ENCODE measurements at places on chromosomes 11 and 22.
A peak's percentile ranks its signal among the peaks of the same experiment; 100 is the strongest.

DNA sequence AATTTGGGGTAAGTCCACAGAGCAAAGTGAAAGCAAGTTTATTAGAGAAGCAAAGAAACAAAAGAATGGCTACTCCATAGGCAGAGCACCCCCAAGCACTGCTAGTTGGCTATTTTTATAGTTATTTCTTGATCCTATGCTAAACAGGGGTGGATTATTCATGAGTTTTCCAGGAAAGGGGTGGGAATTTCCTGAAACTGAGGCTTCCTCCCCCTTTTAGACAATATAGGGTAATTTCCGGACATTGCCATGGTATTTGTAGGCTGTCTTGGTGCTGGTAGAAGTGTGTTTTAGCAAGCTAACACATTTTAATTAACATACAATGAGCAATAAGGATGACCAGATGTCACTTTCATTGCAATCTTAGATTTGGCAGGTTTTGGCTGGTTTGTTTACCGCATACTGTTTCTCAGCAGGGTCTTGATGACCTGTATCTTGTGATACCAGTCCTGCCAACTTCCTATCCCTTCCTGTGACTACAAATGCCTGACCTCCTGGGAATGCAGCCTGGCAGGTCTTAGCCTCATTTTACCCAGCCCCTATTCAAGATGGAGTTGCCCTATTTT lies 937 bp upstream of the C1QTNF6 start:
- DNase-seq = no peak

DNA sequence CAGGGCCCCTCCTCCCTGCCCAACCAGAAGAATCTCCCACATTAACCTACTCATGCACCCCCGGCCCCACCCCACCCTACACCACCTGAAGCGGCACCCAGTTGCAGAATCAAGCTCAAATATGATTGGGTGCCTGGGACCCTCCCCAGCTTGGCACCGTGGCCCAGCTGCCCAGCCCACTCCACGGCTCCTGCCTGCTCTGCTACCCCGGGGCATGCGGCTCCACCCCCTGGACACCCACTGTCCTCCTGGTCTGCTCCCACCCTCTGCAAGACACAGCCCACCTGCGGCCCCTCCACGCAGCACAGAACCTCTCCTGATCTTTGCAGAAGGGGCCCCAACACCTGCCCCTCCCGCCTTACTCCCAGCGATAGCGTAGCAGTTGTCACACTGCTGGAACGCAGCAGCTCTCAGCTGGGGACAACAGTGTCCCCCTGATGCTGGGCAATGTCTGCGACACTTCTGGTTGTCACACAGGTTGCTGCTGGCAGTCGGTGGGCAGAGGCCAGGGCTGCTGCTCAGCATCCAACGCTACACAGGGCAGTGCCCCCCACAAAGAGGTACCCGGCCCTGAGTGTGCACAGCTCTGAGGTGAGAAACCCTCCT lies 32.0 kb upstream of the TESMIN start:
- DNase-seq = no peak

GRCh38 chr22:37281646-37282384 lies 493 bp upstream of the CYTH4 start:
- DNase-seq = no peak

- peak; percentile 73 for DNase-seq
Observed at GRCh38 chr22:38755155-38755910, 465 bp downstream of the SUN2 start.

DNA sequence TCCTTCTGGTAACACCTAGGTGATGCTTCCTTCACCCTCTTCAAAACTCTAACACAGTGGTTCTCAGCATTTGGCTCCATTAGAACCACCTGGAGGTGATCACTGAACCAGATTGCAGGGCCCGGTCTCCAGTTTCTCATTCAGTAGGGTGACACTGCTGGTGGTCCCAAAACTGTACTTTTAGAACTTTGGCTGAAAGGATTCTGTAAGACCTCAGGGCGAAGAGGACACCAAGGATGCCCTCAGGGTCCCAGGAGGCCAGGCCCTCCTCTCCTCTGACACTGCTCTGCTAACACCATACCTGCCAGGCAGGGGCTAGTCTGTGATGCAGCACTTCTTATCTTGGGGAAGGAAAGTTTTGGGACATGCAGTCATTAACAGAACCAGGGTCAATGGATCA lies 9.0 kb downstream of the VSTM5 start:
- DNase-seq = no peak

- no peak for DNase-seq
Observed at GRCh38 chr11:86219311-86220193, 25.0 kb upstream of the EED start.

DNA sequence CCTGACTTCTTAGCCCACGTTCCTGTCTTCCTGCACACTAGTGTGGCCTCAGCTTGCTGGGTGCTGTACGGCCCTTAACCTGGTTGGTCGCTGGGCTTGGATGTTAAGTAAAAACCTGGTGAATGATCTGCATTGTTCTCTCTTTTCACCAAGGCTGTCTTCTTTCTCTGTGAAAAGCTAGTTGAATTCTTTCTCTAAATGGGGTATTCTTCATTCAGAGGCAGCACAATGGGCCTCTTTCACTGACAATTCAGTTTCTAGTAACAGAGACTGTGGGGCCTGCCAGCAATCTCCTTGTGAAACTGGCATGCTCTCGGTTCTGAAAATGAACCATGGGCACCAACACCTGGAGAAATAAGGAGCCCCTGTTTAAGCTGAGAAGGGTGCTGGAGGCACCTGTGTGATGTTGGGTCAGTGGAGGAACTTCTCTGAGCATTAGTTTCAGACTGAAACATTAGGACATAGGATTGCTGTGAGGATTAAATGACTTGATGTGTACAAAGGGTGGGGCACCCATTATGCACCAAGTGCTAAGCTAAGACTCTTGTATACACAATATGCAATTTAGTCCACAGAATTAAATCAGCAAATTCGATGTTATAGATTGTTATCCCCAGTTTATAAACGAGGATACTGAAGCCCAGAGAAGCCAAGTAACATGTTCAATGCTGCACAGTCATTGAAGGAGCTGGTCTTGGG lies 33.1 kb upstream of the ELF5 start:
- DNase-seq = no peak

DNA sequence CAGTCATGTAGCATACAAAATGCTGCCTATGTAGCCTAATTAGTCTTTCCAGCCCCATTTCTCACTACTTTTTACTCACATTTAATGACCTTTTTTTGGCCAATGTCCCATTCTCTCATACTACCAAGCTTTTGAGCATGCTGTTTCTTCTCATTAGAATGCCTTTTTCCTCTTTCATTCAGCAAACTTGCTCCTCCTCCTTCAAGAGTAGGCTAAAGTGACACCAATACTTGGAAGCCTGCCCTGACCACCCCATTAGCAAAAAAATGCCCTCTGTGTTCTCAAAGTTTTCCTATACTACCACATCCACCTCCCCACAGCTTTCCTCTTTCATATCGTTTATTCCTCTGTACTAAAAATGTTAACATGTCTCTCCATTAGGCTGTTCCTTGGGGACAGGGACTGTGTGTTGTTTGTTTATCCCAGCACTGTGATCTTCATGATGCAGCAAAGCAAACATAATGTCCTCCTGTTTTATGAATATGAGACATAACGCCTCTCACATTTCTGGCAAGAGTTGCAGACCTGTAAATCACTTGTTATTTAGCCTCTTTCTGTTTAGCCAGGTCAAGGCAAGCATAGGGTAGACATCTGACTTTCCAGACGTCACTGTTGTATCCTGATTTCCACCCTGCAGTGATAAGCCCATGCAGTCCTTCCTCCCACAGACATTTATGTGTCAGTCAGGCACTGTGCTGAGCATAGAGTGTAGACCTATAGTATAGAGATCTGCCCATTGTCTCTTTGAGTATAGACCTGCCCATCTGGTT lies 62.0 kb upstream of the UCP3 start:
- no peak for DNase-seq

- no peak for DNase-seq
Observed at GRCh38 chr22:23268139-23268712, 87.9 kb downstream of the BCR start.

- no peak for DNase-seq
Observed at GRCh38 chr11:120057595-120058581, 80.0 kb downstream of the TRIM29 start.

- no peak for DNase-seq
Observed at GRCh38 chr11:90774727-90775566, 552.1 kb upstream of the CHORDC1 start.

DNA sequence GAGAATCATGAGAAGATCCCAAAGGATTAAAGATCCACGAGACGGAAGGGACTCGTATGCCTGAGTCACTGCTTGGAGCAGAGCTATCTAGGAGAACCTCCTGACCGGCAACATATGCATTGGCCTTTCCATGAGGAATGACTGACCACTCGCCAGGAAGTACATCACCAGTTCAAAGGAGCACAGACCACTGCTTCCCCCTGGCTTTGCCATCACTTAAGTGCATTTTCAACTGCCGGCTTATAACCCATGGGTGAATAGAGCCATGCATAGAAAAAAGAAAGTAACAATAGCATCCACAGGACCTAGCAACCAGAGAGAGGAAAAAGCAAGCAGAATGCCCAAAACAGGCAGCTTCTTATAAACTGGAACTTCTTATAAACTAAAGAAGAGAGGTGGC lies 98.3 kb upstream of the ZC3H12C start:
- DNase-seq = no peak

- no peak for DNase-seq
Observed at GRCh38 chr22:22427542-22428065, 80.9 kb downstream of the ZNF280B start.

- DNase-seq = peak; percentile 71
Observed at GRCh38 chr22:43110444-43110926, at the start of gene BIK. Gene BIK, plus strand, starts transcription at chr22:43110750. Its CDS starts 13,273 bp downstream, at chr22:43124023.

DNA sequence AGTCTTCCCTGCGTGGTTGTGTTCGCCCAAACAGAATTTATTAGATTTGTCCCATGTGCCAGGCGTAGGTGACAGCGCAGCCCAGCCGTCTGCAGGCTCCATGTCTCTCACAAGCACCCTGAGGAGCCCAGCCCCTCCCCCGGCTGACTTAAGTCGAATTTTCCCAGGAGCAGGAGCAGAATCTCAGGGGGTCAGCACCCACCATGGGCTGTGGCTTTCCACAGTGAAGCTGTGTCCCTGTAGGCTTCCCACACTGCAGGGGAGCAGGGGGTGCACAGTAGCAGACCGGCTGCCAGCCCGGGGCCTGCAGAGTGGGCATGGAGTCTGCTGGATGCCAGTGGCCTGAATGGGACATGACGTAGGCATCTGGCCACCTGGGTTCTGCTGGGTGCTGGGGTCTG lies 16.0 kb downstream of the PARVG start:
- DNase-seq = no peak

Measured in activated T-cell treated with anti-CD3 and anti-CD28 coated beads, Interleukin-2, amount 50 U/mL, for 24 hours (primary cell).